ENCODE measurements at places on chromosomes 1 and 21.

DNA sequence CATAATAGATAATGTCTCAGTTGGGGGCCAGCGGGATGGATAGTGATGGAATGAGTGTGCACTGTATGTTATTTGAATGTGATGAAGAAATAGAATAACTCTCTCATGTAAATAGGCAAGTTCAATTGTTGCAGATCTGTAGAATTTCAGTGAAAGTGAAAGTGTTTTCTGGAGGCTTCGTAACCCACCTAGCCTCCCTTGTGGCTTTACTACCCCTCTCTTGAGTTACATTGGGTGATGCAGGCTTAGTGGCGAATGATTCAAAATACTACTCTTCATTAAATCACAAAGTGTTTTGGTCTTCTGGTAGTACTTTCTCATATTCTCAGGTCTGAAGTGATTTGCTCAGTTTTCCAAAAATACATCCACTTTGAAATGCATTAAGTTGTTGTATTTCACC, 411.9 kb downstream of the ZP4 start:
- DNase-seq = no peak

GRCh38 chr21:31872452-31873274, at the start of gene HUNK:
TSS of gene HUNK (plus strand) at chr21:31873020. CDS start at chr21:31873675, 655 bp downstream.
- no peak for DNase-seq

GRCh38 chr1:41217441-41217840, 24.7 kb downstream of the SCMH1 start:
- DNase-seq = no peak

DNA sequence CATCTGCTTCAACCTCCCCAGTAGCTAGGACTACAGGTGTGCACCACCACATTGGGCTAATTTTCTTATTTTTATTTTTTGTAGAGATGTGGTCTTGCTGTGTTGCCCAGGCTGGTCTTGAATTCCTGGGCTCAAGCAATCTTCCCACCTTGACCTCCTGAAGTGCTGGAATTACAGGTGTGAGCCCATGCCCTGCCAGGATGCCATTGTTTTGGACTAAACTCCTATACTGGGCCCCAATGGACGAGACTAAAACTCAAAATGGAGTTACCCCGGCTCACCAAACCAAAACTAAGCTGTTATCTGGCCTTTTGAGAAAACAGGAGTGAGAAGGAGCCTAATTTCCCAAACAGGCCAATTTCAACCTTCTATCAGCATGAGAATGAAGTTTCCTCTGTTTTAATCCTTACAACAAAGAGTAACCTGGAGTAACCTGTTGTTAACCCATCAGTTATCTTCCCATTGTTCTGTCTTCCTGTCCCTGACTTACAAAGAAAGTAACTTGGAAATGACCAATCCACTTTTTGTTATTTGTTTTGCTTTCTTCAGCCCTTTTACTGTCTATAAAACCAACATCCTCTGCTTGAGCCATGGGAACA, 29.6 kb downstream of the DMRTA2 start:
- no peak for DNase-seq

GRCh38 chr1:38152351-38153065, 105.9 kb upstream of the POU3F1 start:
- DNase-seq = no peak

- no peak for DNase-seq
These were observed 78.9 kb downstream of the DSCAM start for GRCh38 chr21:40768056-40768455.

DNA sequence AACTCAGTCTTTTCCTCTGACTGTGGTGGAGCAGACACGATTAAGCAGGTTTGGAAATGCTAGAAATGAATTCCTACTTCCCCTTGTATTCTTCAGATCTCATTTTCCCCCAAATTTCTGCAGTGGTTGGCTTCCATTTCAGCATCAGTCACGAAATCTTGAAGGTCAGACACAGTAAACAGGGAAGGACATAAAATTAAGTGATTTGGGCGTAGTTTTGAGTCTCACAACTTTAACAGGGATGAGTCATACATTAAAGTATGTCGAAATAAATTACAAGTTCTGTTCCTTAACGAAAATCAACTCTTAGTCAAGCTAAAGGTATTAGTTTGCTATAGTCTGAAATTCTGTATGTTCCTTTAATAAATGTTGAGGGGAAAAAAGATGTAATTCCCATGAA, 61.1 kb downstream of the HNRNPR start:
- no peak for DNase-seq

DNA sequence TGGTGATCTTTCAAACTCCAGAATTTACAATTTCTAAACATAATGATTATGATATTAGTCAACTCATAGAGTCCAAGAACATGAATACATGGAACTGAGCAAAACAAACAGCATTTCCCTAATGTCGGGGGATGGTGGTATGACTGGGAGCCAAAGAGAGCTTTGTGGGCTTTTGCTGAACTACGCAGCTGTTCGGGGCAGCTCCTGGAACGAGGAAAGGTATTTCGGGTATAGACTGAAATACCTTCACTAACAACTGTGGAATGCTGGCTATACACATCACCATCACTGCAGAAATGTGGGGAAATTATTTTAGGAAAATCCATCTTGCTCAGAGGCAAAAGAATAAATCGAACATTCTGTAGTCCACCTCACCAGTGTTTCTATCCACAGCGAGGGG, 30.2 kb upstream of the VPS26C start:
- DNase-seq = no peak

GRCh38 chr21:36719614-36720013, 20.7 kb downstream of the SIM2 start:
- no peak for DNase-seq

GRCh38 chr1:185956881-185957280, 222.7 kb downstream of the HMCN1 start:
- DNase-seq = no peak

GRCh38 chr1:226217273-226217672, 6.2 kb upstream of the MIXL1 start:
- no peak for DNase-seq

DNA sequence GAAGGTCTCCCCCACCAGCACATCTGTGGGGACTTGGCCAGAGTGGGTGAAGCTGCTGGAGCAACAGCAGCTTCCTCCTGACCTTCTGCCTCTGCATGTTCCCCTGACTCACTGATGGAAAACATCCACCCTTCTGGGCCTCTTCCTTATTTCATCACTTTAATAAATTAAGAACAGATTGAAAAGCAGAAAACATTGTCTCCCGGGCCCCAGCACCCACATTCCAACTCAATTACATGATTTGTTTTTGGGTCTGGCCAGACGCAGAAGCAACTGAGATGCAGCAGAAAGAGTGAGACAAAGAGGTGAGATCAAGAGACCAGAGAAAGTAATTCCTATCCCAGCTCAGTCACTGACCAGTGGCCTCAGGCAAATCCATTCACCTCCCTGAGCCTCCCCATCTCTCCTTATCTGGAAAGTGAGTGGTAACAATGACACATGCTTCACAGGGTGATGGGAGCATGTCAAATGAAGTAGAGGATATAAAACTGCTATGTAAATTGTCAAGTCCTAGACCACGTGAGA, 157.1 kb downstream of the ELAVL4 start:
- no peak for DNase-seq

GRCh38 chr1:220925707-220926106, 46.5 kb downstream of the HLX start:
- no peak for DNase-seq

- DNase-seq = peak; percentile 65
These were observed 2.7 kb downstream of the SH2D2A start for GRCh38 chr1:156813750-156814570.

GRCh38 chr1:82931006-82931405, 1067.9 kb downstream of the TTLL7 start:
- no peak for DNase-seq

GRCh38 chr1:10302416-10302815, 92.0 kb downstream of the KIF1B start:
- DNase-seq = no peak

DNA sequence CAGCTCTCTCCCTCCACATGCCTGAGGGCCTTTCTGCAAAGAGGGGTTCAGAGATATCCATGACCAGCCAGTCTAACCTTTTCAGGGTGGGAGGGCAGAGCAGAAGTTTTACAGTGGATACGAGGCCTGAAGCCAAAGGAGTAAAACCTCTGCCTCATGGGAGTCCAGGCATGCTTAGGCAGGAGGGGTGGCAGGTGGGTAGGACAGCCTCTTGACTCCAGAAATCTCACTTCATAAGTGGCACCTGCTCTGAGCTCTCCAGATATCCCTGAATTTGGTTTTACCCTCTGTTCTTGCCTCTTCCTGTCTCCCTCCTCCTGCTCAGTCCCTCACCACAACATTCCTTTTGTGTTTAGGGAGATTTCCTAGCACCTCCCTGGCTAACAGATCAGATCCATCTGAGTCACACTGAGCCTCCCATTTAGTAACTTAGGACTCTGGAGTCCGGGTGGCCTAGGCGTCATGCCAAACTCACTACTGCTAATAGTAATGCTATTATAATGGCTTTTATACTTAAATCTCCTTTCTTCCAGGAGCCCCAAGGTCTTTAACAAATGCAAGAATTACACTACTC, 201.0 kb downstream of the HS2ST1 start:
- no peak for DNase-seq

DNA sequence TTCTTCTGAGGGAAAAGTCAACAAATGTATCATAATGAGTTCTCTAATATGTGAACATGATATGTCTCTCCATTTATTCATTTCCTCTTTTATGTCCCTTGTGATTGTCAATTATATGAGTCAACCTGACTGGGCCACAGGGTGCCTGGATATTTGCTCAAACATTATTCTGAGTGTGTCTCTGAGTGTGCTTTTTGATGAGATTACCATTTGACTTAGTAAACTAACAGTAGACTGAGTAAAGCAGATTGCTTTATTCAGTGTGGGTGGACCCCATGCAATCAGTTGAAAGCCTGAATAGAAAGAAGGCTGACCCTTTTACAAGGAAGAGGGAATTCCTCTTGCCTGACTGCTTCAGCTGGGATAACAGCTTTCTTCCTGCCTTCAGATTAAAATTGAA, 142.6 kb downstream of the SLC35F3 start:
- no peak for DNase-seq

GRCh38 chr1:39788758-39789570, at the start of gene BMP8B:
TSS of gene BMP8B (minus strand) at chr1:39788865. CDS start at chr1:39788485, 380 bp downstream.
- peak; percentile 53 for DNase-seq

GRCh38 chr1:9992910-9993309, 4.1 kb upstream of the RBP7 start:
- DNase-seq = no peak

DNA sequence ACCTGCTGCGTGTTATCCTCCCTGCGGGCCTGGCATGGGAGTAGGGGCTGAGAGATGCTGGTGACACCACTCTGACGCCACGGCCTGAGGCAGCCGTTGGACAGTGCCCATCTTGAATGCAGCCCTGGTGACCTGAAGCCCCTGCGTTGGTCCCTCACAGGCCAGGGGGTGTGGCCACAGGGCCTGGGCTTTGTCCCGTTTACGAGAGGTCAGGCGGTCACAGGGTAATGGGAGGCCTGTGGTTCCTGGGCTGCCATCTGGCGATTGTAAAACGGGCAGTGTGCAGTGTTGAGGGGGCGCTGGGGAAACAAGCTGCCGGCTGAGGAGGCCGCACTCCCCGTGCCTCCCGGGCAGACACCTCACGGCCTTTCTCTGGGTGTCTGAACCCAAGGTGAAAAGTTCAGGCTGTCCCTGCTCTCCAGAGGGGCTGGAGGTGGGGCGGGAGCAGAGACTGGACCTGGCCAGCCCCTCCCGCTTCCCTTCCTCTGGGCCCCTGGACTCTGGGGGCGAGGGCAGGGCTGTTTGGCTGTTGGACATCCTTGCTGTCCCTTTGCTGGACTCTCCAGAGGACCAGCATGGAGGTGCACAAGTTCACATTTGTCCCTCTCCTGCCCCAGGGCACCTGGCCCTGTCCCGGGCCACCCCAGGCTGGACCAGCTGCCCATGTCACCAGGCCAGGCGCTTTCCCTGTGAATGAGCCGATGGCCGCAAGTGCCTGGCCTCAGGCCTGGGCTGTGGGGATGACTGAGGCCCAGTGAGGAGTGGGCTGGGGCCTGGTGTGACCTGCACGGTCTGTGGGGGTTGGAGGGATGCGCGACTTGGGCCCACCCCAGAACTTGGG, 42.4 kb downstream of the SKI start:
- no peak for DNase-seq

- no peak for DNase-seq
These were observed 3.1 kb downstream of the CCDC190 start for GRCh38 chr1:162857850-162858249.

DNA sequence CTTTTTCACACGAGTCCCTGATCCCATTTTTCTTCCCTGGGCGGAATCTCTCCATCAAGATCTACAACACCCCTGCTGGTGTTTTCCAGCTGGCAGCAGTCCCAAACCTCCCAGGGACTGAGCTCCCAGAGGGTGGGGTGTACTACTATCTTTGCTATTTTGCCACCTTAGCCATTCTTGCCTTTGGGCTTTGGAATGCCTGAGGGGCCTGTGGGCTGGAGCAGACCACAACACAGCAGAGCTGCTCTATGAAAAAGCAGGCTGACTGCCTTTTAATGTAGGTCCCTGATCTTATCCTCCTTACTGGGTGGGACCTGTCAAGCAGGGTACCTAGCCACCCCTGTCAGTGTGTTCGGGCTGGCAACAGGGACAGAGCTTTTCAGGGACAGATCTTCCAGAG, 91.9 kb downstream of the KCNT2 start:
- DNase-seq = no peak

DNA sequence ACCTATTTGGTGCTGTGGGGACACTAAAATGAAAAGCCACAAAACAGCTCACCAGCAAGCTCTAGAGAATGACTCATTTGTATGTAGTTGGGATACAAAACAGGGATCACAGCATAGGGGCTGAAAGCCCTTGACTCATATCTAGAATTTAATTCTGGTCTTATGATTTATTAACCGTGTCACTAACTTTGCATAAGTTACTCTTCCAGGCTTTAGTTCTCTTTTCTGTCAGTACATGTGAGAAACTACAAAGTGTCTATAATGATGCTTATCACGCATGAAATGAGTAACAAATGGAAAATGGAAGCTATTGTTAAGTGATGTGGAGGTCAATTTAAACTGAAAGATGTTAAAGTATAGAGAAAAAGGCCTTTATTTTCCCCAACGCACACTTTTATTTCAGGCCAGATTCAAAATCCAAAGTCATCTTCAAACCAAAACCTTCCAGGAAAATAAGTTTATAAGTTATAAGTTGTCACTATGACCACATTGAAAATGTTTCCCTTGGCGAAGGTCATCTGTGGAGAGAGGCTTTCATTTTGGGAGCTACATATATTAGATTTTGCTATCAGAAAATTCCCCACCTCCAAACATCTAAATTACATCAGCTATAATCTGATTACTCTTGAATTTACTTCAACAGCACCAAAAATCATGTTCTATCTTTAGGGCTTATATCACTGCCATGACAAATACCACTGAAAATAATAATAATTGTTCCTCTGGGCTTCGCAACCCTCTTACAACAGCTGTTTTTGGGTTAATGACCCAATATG, 430.5 kb downstream of the MRPL39 start:
- DNase-seq = no peak

- no peak for DNase-seq
These were observed 8.3 kb downstream of the NUCKS1 start for GRCh38 chr1:205741681-205742080.
